ENCODE measurements at places on chromosomes 1 and 21. TPM values are rescaled to one million over a fixed set of nuclear protein-coding genes. Genes with fewer than 3 reads are reported as not detected.

SLC35F3 gene
- not detected for total RNA-seq

CRYAA gene
- not detected for total RNA-seq

CR1L gene
- total RNA-seq = not detected

GRCh38 chr1:72202761-72203160, 79.6 kb downstream of the NEGR1 start:
- no peak for DNase-seq

GRCh38 chr1:64019818-64020217, 183.6 kb upstream of the UBE2U start:
- no peak for DNase-seq

DNA sequence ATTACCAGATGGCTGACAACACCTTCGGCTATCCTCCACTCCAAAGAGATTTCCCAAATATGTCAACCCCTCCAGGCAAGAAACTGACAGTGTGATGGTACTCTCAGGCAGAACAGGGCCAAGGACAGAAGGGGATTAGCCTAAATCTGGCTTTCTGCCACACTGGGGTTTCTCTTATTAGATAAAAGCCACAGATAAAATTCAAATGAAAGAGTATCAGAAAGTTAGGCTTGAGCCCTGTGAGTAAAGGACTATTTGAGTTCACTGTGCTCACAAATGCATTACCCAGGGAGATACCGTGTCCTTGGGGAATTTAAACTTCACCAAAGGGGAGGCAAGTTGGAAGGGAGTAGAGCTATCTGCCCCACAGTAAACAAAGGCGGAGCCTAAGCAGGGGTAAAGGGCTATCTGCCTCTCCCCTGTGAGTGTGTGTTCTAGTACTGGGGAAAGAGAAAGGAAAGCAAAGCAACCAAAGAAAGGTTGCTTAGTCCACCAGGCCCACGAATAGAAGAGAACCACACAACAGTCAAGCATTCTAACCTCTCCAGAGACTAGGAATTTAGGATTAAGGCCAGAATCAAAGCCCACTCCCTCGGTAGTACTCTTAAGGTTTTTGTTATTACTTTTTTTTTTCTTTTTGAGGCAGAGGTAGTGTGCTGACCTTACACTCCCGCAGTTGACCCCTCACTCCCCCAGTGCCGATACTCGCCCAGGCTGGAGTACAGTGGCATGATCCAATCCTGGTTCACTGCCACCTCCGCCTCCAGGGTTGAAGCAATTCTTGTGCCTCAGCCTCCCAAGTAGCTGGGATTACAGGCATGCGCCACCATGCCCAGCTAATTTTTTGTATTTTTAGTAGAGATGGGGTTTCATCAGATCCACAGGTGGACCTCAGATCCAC, 12.7 kb downstream of the TPM3 start:
- no peak for DNase-seq

DNA sequence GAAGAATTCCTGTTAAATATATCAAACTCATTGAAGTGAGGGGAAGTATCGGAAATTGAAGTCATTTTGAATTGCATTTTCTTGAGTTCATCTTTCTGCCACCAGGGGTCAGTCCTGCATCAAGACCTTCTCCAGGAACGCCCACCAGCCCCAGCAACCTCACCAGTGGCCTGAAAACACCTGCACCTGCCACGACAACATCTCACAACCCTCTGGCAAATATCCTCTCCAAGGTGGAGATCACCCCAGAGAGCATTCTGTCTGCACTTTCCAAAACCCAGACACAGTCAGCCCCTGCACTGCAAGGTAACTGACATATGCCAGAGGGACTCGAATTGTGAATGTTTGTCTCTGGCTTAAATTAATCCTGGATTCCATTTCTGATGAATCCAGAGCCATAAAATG, 22.8 kb upstream of the TARS2 start:
- no peak for DNase-seq

DNA sequence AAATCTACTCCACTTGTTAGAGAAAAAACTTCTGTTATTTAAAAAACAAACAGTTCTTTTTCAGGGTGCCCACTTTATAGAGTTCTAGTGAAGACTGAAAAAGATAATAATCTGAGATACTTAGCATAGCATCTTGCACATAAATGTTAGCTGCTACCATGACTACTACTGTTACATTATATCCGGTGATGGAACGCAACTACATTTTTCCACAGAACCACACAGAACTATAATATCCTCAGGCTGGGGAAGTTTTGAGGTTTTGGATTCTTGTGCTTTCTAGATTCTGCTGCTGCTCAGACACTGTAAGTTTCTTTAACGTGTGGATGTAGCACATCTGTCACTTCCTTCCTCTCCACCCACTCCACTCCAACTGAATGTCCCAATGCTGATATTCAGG, 110.3 kb downstream of the PTPN14 start:
- DNase-seq = no peak

- no peak for DNase-seq
Observed at GRCh38 chr1:236602171-236602570, 2.1 kb downstream of the HEATR1 start.

DNA sequence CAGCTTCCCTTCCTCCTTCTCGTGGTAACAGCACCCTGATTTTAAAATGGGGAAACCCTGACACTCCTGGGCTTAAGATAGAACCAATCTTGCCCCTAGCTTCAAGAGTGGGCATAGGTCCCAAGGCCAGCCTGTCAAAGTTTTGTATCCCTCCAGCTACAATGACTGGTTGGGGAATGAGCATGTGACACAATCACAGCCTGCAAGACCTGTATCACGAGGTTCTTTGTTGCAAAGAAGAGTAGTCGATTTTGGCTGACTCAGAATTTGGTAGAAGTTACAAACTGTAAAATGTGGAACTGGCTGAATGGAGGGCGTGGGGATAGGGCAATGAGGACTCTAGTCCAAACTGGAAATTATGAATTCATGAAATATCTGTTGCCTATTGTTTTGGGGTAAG, 18.7 kb downstream of the CTSK start:
- DNase-seq = no peak

GRCh38 chr21:45607909-45608295, 35.6 kb upstream of the PCBP3 start:
- DNase-seq = no peak

DNA sequence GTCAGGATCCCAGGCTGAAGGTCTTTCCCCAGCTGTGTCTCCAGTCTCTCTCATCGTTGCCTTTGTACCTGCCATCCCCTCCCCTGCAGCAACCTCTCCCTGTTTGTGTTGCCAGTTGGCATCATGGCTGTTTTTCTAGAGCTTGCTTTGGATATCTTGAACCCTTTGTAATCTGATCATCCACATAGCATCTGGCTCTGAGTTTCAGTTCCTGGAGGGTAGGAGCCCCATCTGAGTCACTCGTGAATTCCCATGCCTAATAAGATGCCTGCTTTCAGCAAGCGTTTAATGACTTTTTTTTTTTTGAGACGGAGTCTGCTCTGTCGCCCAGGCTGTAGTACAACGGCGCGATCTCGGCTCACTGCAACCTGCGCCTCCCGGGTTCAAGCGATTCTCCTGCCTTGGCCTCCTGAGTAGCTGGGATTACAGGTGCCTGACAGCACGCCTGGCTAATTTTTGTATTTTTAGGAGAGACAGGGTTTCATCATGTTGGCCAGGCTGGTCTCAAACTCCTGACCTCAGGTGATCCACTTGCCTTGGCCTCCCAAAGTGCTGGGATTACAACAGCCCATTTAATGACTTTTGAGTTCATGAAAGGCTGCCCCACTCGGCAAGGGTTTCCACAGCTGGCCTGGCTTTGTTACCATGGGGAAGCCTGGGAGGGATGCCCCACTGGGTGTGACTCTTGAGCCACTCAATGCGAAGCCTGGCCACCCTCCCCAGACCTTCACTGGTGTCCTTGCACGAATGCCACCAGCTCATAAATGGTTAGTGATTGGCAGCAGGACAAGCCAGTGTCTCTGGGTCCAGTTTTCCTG, 11.9 kb downstream of the ALPL start:
- DNase-seq = no peak

DNA sequence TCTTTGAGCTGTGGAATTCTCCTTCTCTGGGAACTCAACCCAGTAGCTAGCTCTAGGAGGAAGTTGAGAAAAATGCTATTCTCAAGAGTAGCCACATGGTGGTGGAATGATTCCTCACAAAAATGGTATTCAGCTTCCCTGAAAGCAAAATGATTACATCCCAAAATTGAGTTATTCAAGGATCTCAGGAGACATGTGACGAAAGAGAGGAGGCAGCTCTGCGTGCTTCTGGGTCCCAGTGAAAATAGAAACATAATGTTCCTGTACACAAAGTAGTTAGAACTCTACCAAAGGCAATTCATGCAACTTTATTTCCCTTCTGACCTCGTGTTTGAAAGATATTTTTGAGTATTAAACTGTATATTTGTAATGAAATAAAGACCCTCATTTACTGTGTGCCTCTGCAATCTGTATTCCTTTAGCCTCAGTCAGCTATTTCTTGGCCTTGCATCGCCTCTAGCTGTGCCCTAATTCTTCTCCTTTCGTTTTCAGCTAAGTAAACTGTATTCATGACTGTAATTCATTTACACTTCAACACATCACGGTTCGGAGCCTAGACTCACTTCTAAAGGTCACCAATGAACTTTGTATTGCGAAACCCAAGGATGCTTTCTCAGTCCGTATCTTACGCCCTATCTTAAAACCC, 167.3 kb downstream of the FASLG start:
- DNase-seq = no peak

DNA sequence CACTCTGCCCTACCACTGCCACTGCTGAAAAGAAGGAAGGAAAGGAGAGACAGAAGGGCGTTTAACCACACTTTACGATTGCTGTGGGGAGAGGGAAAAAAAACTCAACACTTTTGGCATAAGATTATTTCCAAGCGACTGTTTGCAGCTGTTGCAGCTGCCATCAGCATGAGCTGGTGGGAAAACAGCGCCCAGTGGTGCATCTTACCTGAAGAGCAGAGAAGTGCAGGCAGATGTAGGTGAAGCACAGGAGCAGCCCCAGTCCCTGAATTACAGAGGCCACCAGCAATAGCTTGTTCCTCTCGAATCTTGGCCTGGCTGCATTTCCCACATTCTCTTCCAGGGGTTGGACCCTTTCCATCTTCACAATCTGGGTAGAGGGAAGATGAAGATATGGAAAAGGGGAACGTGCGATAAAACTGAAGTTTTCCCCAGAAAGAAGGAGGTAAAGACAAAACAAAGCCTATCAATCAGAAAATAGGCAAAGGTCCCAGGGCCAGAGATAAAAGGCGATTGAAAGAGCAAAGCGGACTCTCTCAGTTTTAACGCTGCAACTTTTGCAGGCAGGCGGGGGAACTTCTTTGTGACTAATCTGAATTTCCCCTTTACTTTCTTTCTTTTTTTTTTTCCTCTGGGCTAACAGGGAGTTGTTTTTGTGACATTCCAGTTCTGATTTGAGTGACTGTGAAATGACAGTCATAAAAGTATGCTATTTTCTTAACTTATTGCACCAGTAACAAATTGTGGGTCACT, at the start of gene TNFSF4:
Gene TNFSF4, minus strand, starts transcription at position 516 of the 753 bp plus-strand sequence. Its CDS starts 155 bp downstream, at position 361.
- no peak for DNase-seq

DNA sequence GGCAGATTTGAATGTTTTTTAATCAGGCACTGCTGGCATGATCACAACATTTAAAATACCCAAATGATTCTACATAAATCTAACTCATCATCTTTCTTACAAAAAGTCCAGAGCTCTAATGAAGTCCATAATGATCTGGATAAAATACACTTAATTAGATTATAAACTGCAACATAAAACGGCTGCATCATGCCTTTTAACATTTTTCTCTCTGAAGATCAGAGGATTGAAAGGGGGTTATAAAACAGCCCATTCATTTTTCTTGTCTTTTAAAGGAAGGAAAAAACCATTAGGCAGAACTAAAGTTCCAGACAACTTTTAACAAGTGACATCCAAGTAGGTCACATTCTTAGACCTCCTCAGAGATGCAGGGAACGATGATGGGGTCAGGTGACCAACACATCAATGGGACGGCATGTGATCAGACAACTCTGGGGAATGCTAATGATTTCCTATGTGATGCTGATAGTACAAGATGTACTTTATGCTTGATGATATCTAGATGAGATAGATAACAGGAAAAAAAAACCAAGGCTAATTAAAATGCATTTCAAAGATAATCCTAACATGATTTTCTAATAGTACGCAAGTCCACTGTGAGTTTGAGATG, 455.1 kb downstream of the SMYD3 start:
- DNase-seq = no peak

DNA sequence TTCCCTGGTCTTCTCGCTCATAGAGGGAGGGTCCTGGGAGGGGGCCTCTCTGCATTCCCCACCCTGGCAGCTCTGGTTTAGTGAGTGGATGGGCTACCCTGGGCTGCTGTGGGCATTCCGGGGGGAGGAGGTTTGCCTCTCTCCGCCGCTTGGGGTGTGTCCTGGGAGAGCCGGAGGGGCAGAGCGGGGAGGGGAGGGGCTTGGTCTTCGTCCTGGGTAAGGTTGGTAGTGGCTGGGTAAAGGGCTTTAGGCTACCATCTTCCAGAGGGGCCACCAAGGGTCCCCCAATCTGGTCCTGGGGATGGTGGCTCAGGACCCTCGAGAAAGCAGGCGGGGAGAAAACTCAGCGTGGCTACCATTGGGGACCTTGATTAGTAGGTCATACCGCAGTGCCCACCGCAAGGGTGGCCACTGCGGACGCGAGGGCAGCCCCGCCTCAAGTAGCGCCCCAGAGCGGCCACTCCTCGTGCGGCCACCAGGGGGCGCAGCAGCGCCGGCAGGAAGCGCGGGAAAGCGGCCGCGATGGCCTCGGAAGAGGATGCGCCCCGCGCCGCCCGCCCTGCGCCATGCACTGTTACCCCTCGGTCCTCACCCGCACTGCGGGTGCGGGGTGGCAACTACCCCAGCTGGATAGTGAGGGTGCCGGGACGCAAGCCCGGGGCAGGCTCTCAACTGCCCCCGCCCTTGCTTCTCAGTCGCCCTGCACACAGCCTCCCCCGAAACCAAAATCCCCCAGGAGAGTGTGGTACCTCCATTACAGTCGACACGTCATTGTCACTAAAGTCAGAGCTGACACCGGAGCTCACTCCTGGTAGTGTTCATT, 44.1 kb upstream of the SLC25A33 start:
- peak; percentile 77 for DNase-seq

DNA sequence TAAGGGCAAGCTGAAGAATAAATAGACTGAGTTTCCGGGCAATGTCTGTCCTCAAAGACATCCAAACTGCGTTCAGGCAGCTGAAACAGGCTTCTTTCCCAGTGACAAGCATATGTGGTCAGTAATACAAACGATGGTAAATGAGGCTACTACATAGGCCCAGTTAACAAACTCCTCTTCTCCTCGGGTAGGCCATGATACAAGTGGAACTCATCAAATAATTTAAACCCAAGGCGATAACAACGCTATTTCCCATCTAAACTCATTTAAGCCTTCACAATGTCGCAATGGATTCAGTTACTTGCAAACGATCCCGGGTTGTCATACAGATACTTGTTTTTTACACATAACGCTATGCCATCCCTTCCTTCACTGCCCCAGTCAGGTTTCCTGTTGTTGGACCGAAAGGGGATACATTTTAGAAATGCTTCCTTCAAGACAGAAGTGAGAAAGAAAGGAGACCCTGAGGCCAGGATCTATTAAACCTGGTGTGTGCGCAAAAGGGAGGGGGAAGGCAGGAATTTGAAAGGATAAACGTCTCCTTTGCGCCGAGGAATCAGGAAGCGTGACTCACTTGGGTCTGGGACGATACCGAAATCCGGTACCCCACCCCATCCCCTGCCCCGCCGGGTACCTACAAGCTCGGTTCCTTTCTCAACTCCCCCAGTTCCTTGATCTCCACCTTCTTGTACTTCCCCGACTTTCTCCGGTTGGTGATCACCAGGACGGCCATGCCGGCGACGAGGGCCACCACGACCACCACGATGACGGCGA, 1.3 kb downstream of the TACSTD2 start:
- DNase-seq = no peak

GRCh38 chr21:45172420-45172819, 98.0 kb downstream of the ADARB1 start:
- no peak for DNase-seq

- no peak for DNase-seq
Observed at GRCh38 chr1:47911424-47911823, 85.8 kb downstream of the TRABD2B start.
